Sigmoid colon (tissue), 7 donors: ENCODE measurements at places on chromosomes 2 and 18. TPM values are rescaled to one million over a fixed set of nuclear protein-coding genes. Genes with fewer than 3 reads are reported as not detected.

CGREF1 gene
- total RNA-seq = 0.68 TPM

- no peak for DNase-seq
Observed at GRCh38 chr2:212265777-212266176, 272.8 kb downstream of the ERBB4 start.

PSTPIP2 gene
- 8.6 TPM for total RNA-seq

DNA sequence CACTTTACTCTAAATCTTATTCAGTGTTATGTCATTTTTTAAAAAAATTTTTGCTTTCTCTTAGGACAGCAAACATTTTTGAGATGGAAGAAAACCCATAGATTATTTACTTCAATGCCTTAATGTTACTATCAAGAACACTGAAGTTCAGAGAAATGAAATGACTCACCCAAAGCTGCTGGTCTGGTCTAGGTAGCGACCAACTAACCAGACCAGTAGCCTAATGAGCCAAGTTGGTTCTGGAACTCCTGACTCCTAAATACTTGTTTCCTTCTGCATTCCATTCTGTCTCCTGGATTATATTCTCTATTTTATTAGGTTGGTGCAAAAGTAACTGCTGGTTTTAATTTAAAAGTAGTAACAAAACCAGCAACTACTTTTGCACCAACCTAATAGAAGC, 35.4 kb downstream of the SLC8A1 start:
- DNase-seq = no peak

PPP1R1C gene
- not detected for total RNA-seq

KIAA2012 gene
- total RNA-seq = not detected
